ENCODE measurements at places on chromosomes 7 and 10. TPM values are rescaled to one million over a fixed set of nuclear protein-coding genes. Genes with fewer than 3 reads are reported as not detected.
A peak's percentile ranks its signal among the peaks of the same experiment; 100 is the strongest.

The OR6V1 gene
- not detected for polyA plus RNA-seq

DNA sequence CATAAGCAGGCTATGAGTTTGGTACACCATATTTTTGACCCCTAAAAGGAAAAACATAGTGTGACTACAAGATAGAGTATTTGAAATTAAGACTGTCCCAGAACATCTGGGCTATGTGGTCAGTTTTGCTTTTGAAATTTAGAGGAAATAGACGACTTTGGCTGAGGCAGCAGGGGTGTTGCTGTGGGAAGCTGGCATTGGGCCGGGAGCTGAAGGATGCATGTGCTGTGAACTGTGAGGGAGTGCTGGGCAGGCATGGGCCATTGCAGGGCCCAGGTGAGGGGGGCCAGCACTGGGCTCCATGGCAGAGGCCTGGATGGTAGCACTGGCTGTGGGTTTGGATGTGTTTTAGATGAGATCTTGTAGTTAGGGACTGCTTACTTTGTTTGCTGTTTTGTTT lies 168.3 kb downstream of the BMPER start:
- no peak for DNase-seq

- peak; percentile 60 for DNase-seq
Measured at GRCh38 chr10:70232155-70232858, 922 bp downstream of the PPA1 start.

DNA sequence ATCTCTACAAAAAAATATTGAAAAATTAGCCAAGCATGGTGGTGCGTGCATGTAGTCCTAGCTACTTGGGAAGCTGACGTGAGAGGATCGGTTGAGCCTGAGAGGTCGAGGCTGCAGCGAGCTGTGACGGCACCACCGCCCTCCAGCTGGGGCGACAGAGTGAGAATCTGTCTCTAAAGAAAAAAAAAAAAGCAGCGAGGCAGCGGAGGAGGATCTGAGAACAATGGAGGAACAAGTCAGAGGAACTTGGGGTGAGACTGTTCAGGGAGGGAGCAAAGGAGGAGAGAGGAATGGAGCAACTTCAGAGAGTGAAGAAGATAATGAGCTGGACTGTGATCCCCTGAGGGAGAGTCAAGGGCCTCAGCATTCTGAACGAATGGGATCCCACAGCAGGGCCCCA lies 85.4 kb downstream of the MKX start:
- no peak for DNase-seq

The SYT15 gene
- 0.68 TPM for polyA plus RNA-seq

DNA sequence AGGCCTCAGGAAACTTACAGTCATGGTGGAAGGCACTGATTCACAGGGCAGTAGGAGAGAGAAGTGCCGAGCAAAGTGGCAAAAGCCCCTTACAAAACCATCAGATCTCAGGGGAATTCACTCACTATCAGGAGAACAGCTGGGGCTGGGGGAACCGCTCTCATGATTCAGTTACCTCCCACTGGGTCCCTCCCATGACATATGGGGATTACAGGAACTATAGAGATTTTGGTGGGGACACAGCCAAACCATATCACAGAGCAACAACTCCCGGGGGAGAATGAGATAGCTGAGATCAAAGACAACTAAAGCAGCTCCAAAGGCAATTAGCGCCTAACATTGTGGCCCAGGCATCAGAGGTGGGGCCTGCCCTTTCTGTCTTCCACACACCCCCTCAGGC lies 85.4 kb upstream of the VOPP1 start:
- DNase-seq: no peak

DNA sequence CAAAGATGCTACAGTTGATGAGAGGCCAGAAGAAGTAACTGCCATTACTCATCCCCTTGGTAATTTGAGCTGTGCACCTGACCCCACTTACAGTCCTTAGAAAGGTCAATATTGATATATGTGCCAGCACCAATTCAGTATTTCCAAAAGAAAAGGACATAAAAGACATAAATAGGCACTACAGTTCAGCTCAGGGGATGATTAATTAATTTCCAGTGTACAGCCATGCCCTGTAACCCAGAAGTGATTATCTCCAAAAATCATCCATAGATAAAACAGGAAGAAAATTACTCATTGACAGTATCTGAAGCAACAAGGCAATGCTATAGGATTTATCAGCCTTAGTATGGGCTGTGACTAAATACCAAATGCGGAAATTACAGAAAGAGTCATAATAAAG lies 82.4 kb downstream of the PHYHIPL start:
- no peak for DNase-seq

All from IMR-90 (cell line).